ENCODE measurements at places on chromosomes 1 and 21.

- DNase-seq: no peak
- H3K27me3 ChIP-seq: peaks cover 7% of the 10 kb centered on the region
- no peak overlapping the region for H3K27ac ChIP-seq
Observed at GRCh38 chr1:33057095-33057494, 20.4 kb upstream of the AK2 start.

GRCh38 chr1:234777856-234778220 is 167.9 kb upstream of the IRF2BP2 start:
- no peak overlapping the region for H3K4me3 ChIP-seq
- H3K4me1 ChIP-seq: peaks cover 9% of the 10 kb centered on the region
- peaks cover 55% of the 10 kb centered on the region for H3K27me3 ChIP-seq
- no peaks in the 10 kb centered on the region for H3K36me3 ChIP-seq
- no peak for DNase-seq

DNA sequence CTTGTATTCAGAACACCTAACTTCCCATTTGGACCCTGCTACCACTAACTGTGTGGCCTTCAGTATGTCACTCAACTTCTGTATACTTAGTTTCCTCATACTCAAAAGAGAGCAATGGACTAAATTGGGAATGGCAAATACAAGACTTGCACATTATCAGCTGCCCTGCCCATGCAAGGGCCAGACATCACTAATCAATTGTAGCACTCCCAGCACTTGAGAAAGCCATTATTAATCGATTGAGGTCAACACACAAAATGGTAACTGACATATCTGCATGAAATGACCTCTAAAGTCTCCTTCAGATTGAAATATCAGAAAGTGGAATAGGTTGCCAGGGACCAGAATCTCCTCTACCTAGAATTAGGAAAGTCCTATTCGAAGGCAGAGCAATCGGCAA is 59.2 kb downstream of the MT1HL1 start:
- peak; percentile 26 for DNase-seq
- no peak overlapping the region for H3K4me3 ChIP-seq
- H3K27ac ChIP-seq: no peak overlapping the region
- no peaks in the 10 kb centered on the region for H3K36me3 ChIP-seq
- no peaks in the 10 kb centered on the region for H3K4me1 ChIP-seq
- H3K27me3 ChIP-seq: peaks cover 18% of the 10 kb centered on the region

DNA sequence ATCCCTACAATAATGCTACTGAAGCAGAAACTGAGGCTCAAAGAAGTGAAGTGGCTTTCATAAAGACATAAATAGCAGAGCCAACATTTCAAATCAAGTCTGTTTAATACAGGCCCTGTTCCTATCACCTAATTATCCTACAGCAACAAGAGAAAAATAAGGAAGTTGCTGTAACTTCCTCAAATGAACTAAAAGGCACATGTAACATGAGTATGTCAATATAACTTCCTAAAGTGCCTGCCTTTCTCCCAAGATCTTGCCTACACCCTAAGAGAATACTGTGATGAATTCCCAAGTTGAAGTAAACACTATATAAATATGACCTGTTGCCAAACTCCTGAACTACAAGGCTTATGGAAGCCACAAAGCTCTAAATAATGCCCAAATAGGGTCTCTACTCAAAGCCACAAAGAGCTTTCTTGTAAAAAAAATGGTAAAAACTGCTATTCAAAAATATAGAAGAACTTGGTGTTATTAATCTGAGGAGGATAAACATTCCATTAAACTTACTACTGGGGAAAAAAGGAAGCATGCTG is 8.6 kb downstream of the BEND5 start:
- no peak for DNase-seq
- H3K27ac ChIP-seq: no peak overlapping the region
- no peak overlapping the region for H3K4me3 ChIP-seq

DNA sequence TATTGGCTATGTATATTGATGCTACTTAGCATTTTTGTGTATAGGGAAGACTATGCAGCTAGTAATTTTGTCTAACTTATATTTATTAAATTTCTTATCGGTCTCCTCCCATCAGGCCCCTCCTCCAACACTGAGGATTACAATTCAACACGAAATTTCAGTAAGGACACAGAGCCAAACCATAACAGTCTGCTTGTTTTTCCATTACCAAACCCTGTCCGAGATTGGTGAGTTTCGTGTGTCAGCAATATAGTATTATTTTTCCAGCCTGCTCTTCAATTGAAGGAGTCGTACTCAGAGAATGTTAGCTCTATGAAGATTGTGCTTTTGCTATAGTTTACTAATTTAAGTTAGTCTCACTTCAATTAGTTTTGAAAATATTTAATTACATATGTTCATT is 1495.3 kb downstream of the MRPL39 start:
- no peaks in the 10 kb centered on the region for H3K4me1 ChIP-seq
- H3K36me3 ChIP-seq: no peaks in the 10 kb centered on the region
- H3K27ac ChIP-seq: no peak overlapping the region
- DNase-seq: no peak
- no peak overlapping the region for H3K4me3 ChIP-seq

DNA sequence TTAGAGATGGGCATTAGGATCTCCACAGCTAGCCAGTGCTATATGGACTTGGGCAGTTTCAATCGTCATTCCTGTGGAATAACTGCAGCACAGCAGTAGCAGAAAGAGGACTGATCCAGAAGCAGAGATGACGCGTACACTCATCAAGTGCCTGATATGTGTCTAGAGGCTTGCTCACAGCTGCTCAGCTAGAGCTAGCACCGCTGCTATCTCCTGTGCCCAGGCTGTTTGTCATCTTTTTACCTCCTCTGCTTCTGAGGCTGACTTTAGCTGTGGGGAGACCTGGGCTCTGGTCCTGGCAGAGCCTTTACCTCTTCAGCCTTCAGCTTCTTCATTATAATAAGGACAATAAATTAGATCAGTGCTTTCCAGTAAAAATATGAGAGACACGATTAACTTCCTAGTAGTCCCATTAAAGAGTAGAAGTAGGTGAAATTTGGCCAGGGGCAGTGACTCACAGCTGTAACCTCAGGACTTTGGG is 5.3 kb downstream of the TENT5C start:
- peaks cover 62% of the 10 kb centered on the region for H3K4me1 ChIP-seq
- no peaks in the 10 kb centered on the region for H3K27me3 ChIP-seq
- H3K36me3 ChIP-seq: no peaks in the 10 kb centered on the region
- no peak overlapping the region for H3K4me3 ChIP-seq

GRCh38 chr1:61058483-61059245 is 23.7 kb upstream of the NFIA start:
- H3K4me3 ChIP-seq: no peak overlapping the region
- H3K27me3 ChIP-seq: no peaks in the 10 kb centered on the region
- DNase-seq: no peak

DNA sequence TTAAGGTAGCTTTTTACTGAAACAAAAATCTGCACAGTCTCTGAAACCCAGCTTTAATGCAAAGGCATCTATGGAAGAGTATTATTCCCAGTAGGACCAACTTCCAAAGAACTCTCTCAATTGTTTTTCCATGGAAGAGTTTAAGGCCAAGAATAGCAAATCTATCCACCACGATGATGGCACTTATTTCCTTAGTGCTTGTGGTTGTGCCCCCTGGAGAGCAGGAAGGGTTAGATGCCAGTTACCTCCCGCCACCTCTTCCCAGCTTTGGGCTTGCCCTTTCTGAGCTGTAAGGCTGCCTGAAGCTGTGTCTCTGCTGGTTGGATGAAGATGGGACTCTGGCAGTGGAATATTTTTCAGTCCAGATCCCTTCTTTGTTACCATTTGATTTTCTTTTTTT is 4.8 kb upstream of the ATP1A1 start:
- peaks cover 13% of the 10 kb centered on the region for H3K27me3 ChIP-seq
- H3K36me3 ChIP-seq: no peaks in the 10 kb centered on the region
- H3K4me1 ChIP-seq: peaks cover 8% of the 10 kb centered on the region
- DNase-seq: no peak
- H3K4me3 ChIP-seq: no peak overlapping the region
- no peak overlapping the region for H3K27ac ChIP-seq

- H3K27me3 ChIP-seq: peaks cover 40% of the 10 kb centered on the region
- H3K4me3 ChIP-seq: peak overlapping the region; percentile 44
- H3K4me1 ChIP-seq: peaks cover 14% of the 10 kb centered on the region
- peak; percentile 42 for DNase-seq
- no peak overlapping the region for H3K27ac ChIP-seq
Observed at GRCh38 chr1:111739925-111740765, 950 bp upstream of the INKA2 start.

GRCh38 chr1:112141923-112142322 is 152.5 kb upstream of the KCND3 start:
- H3K4me3 ChIP-seq: no peak overlapping the region
- H3K27ac ChIP-seq: no peak overlapping the region
- peaks cover 4% of the 10 kb centered on the region for H3K27me3 ChIP-seq
- no peaks in the 10 kb centered on the region for H3K36me3 ChIP-seq

GRCh38 chr1:46517932-46518498 is 28.4 kb downstream of the DMBX1 start:
- H3K27ac ChIP-seq: no peak overlapping the region
- no peaks in the 10 kb centered on the region for H3K27me3 ChIP-seq
- no peak for DNase-seq
- H3K36me3 ChIP-seq: no peaks in the 10 kb centered on the region

DNA sequence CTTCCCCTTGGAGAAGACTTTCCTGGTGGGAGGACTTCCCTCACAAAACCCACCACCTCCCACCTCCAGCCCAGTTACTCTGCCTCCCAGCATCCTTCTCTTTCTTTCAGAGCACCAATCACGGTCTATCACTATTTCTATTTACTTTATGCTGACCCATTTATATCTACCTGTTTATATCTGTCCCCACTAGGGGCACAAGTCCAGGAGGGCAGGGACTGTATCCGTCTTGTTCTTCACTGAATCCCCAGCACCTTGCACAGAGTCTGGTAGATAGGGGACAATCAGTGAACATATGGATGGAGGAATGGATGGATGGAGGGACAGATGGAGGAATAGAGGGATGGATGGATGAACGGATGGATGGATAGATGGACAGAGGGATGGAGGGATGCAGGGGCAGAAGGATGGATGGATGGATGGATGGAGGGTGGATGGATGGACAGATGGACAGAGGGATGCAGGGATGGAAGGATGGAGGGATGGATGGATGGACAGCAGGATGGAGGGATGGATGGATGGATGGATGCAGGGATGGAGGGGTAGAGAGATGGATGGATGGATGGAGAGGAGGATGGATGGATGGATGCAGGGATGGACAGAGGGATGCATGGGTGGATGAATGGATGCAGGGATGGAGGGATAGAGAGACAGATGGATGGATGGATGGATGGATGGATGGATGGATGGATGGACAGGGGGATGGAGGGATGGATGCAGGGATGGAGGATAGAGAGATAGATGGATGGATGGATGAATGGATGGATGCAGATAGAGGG is 5.5 kb downstream of the C1QB start:
- H3K27me3 ChIP-seq: peaks cover 29% of the 10 kb centered on the region
- H3K4me3 ChIP-seq: no peak overlapping the region
- no peaks in the 10 kb centered on the region for H3K36me3 ChIP-seq
- no peak for DNase-seq
- no peak overlapping the region for H3K27ac ChIP-seq

- DNase-seq: no peak
- H3K27me3 ChIP-seq: no peaks in the 10 kb centered on the region
- no peaks in the 10 kb centered on the region for H3K4me1 ChIP-seq
- no peaks in the 10 kb centered on the region for H3K36me3 ChIP-seq
- no peak overlapping the region for H3K4me3 ChIP-seq
Observed at GRCh38 chr1:113320272-113320671, 70.0 kb upstream of the MAGI3 start.

DNA sequence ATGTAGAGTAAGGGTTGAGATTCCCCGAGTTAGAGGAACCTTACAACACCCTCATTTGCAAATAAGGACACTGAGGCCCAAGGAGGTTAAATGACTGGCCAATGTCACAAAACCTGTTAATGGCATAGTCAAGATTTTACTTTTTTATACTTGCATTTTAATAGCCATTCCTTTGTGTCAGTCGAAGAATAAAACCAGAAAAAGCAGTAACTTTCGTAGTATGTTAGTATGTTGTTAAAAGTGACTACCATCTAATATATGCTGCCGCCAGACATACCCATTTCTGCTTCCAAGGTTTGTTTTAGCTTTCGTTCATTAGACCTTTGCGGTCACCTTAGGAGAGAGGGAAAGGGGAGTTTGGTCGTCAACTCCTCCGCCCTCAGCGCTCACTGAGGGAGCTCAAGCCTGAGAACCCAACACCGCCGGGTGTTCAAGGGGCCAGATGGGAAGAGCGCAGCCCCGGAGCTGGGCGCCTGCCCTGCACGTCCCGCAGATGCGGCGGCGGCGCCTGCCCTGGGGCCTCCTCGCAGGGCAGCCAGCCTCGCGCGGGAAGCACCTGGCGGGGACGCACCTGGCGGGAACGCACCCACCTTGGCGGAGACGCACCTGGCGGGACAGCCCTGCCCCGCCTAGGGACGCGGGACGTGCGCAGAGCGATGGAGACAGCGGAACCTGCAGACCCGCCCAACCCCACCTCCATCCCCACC is 466 bp downstream of the VPS26C start:
- H3K36me3 ChIP-seq: 0 out of 3 replicates have a peak, but pooled peaks cover 11% of the 10 kb centered on the region
- peak overlapping the region; percentile 99 for H3K27ac ChIP-seq
- peak overlapping the region; percentile 71 for H3K4me3 ChIP-seq
- no peaks in the 10 kb centered on the region for H3K27me3 ChIP-seq

- H3K27ac ChIP-seq: no peak overlapping the region
- no peaks in the 10 kb centered on the region for H3K27me3 ChIP-seq
- DNase-seq: no peak
Observed at GRCh38 chr1:233443040-233443760, 115.7 kb downstream of the MAP3K21 start.

DNA sequence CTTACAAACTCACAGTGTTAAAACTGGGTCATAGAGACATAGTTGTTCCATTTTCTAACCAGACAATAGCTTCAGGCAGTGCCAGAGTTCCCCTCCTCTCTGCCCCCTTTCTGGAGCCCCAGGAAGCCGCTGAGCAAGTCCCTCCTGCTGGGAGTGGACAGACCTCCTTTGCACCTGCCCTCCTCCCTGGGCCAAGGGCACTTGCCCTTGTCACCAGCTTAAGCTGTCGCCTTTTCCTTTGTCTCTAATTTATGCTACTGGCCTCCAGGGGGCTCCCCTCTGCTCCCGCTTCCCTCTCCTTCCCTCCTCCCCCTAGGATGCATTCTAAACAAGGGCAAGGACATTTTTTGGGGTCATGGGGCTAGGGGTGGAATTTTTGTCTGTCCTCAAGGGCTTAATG is 182.4 kb downstream of the MIS18A start:
- H3K36me3 ChIP-seq: no peaks in the 10 kb centered on the region
- peak; percentile 56 for DNase-seq
- H3K4me1 ChIP-seq: no peaks in the 10 kb centered on the region
- no peak overlapping the region for H3K27ac ChIP-seq
- H3K27me3 ChIP-seq: no peaks in the 10 kb centered on the region
- H3K4me3 ChIP-seq: no peak overlapping the region
